ENCODE measurements at places on chromosomes 16 and 17.

- no peak for DNase-seq
Measured at GRCh38 chr16:4703906-4704305, 10.5 kb downstream of the NUDT16L1 start.

- no peak for DNase-seq
Measured at GRCh38 chr17:31660684-31661083, 198.4 kb downstream of the COPRS start.

DNA sequence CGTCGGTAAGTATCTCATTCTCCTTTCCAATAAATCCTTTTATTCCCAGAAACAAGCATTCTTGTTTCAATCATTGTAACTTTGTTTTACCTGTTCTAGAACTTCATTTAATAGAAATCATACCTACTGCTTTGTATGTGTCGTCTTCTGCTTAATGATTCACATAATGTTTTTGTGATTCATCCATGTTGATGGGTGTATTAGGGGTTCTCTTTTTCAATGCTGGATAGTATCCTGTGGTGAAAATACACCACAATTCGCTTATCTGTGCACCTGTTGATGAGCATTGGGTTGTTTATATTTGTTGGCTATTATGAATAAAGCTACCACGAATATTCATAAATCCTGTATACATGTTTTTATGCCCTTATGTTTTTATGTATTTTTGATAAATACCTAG, 703.2 kb downstream of the MAF start:
- DNase-seq, result no peak

- DNase-seq, result no peak
Measured at GRCh38 chr16:10765772-10766171, 22.1 kb downstream of the NUBP1 start.

- no peak for DNase-seq
Measured at GRCh38 chr16:70158261-70158939, 15.2 kb upstream of the CLEC18C start.

DNA sequence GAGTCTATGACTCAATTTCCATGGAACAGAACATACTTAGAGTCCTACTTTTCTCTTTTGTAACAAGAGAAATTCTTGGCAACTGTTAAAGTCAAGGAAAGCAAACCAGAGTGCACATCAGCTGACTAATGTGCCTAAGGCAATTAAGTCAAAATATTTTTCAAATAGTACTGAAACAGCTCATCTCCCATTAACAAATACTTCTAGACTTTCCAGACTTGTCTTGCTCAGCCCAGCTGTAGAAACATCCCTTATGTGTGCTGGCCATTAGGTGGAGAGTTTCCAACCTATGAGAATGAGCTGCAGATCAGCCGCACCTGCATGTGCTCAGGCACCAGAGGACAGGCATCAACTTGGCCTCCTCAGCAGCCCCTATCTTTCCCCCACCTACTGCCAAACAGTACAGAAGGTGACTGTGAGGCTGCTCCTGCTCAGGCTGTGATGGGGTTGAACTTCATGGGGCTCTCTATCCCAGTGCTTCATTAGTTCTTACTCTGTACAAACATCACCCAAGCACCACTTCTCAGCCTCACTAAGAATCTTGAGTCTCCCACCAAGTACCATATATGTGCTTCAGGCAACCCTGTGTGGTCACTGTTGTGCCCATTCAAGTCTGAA, 32.2 kb downstream of the TEX2 start:
- DNase-seq, result no peak

GRCh38 chr16:88556294-88556988, 13.8 kb upstream of the ZC3H18 start:
- DNase-seq, result no peak

DNA sequence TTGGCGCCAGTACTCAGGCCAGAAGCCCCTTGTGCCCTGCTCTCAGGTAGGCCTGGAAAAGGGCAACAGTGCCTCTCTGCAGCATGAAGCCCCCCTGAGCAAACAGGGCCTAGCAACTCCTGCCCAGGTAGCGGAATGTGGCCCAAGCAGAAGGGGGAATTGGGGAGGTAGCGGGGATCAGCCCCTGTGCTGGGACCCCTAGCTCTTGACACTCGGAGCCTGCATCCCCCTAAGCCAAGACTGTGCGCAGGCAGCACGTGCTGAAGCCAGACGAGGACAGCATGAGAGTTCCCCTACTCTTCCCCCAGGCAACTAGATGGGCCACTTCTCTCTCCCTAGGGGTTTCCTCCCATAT, 823 bp upstream of the CD2BP2 start:
- no peak for DNase-seq

DNA sequence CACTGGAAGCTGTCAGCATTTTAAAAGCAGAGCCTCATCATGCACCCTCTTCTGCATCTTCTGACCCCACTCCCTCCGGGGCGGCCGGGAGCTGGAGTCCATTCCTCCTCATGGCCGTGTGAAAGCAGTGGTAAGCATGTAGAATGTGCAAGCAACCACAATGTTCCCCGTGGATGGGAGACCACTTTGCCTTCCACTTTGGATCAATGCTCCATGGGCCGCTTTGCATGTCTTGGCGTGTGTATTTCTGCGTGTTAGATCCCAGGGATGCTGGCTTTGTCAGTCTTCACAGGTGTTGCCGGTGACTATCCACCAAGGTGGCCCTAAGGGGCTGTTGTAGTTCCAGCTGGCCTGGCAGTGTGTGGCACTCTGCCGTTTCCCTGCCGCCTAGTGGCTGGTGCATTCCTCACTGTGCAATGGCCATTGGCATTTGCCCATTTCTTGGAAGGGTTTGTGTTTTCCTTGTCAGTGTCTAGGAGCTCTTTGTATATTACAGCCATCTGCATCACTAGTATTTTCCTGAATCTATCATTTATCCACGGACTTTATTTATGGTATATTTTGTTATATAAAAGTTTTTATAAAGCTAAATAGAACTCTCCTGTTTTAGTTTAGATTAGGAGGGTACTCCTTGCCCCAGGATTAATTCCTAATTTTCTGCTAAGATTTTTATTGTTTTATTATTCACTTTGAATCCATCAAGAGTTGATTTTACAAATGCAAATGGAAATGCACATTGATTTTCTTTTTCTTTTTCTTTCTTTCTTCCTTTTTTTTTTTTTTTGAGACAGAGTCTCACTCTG, 5.8 kb upstream of the ALDH3A1 start:
- no peak for DNase-seq

- DNase-seq, result no peak
Measured at GRCh38 chr16:63890081-63890480, 1231.8 kb downstream of the CDH11 start.

GRCh38 chr16:82935766-82936165, 309.0 kb downstream of the CDH13 start:
- DNase-seq, result no peak

GRCh38 chr16:70395345-70395901, 43.5 kb downstream of the ST3GAL2 start:
- DNase-seq, result peak; percentile 53

- DNase-seq, result no peak
Measured at GRCh38 chr17:42198897-42199296, 4.6 kb upstream of the GHDC start.

GRCh38 chr16:80189476-80190175, 351.2 kb upstream of the DYNLRB2 start:
- DNase-seq, result no peak

- DNase-seq, result no peak
Measured at GRCh38 chr16:49213594-49213993, 68.0 kb downstream of the CBLN1 start.

GRCh38 chr16:73171380-73171779, 123.5 kb upstream of the ZFHX3 start:
- DNase-seq, result no peak

- DNase-seq, result peak; percentile 35
Measured at GRCh38 chr17:38705803-38706504, 881 bp downstream of the MLLT6 start.

- no peak for DNase-seq
Measured at GRCh38 chr16:87461466-87461991, 31.3 kb downstream of the ZCCHC14 start.

- peak; percentile 50 for DNase-seq
Measured at GRCh38 chr17:49575679-49576087, at the start of gene NXPH3. NXPH3 (plus strand) TSS chr17:49575871; CDS start chr17:49576220, 349 bp downstream.

GRCh38 chr17:10513299-10514067, 4.9 kb downstream of the MYH1 start:
- DNase-seq, result no peak

GRCh38 chr16:84207251-84207650, 16.3 kb downstream of the ADAD2 start:
- DNase-seq, result no peak

DNA sequence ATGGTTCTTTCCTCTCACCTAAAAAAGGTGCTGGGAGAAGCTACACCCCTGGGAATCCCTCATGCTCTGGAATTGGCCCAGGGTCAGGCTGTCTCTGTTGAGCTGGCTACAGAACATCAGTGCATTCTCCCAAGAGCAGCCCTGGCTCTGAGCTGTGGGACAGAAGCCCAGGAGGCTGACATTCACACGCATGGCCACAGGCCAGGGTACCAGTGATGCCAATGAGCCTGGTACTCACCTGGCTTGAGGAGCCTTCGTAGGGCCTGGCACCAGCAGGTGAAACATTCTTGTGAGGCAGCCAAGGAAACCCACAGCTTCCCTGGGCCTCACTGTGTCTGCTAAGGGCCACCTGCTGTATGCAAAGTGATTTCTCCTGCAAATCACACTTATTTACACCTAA, 121.7 kb upstream of the CCL2 start:
- DNase-seq, result no peak

Data from activated CD4-positive, alpha-beta T cell treated with anti-CD3 and anti-CD28 coated beads, Interleukin-2, amount 50 U/mL, for 4 hours (primary cell).